ENCODE measurements at places on chromosomes 2 and 18. TPM values are rescaled to one million over a fixed set of nuclear protein-coding genes. Genes with fewer than 3 reads are reported as not detected.

GRCh38 chr18:23260926-23261590, 125.8 kb downstream of the CABLES1 start:
- DNase-seq: no peak

DNA sequence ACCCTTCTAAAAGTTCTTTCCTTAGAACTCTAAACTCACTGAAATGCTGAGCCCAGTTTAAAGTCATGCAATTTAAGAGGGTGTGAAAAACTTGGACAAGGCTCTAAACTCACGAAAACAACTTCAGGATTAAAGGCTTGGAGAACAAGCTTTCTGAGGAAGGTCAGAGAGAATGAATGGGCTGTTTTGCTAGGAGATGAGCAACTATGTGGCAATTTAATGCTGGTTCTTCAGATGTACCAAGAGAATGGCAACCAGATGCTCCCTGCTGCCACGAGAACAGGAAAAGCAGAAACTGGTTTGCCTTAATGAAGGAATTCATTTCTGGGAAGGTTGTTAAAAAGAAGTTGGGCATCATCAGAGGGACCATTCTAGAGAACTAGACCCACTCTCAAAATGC, 77.8 kb upstream of the PMAIP1 start:
- DNase-seq: no peak

Gene PKDCC
- total RNA-seq: 12.9 TPM

DNA sequence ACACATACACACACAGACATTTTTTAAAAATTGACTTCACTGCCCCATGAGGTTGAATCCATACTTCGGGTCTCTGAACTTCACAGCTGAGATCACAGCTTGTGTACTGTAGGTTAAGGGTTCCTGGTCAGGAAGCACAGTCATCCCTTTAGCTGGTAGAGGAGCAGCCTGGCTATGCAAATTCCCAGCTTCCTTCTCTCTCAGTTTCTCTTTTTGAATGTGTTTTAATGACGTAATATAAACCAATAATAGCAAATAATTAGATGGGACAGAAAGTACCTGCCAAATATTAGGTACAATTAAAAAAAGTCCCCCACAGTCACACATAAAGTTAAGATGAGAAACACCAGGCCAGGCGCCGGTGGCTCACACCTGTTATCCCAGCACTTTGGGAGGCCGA, 178.7 kb downstream of the ZNF385B start:
- DNase-seq: no peak

DNA sequence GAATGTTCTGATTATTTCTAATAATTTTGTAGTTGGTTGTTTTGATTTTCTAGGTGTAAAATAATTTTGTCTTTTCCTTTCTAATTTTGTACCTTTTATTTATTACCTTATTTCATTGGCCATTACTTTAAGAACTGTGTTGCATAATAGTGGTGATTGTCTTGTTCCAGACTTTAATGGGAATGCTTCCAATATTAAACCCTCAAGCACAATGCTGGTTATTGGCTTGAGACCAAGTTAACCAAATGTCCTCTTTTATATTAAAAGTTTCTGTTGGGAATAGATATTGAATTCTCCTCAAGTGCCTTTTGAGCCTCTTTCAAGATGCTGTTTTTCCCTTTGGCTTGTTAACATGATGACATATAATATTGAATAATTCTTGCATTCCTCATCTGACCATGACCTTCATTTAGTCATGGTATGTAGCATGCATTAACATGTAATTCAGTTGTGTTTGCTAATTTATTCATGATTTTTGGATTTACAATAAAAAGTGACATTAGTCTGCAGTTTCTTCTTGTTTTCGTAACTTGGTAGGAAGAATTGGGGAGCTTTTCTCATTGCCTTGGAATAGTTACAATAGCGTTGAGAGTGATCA, 141.7 kb downstream of the DIS3L2 start:
- no peak for DNase-seq

DNA sequence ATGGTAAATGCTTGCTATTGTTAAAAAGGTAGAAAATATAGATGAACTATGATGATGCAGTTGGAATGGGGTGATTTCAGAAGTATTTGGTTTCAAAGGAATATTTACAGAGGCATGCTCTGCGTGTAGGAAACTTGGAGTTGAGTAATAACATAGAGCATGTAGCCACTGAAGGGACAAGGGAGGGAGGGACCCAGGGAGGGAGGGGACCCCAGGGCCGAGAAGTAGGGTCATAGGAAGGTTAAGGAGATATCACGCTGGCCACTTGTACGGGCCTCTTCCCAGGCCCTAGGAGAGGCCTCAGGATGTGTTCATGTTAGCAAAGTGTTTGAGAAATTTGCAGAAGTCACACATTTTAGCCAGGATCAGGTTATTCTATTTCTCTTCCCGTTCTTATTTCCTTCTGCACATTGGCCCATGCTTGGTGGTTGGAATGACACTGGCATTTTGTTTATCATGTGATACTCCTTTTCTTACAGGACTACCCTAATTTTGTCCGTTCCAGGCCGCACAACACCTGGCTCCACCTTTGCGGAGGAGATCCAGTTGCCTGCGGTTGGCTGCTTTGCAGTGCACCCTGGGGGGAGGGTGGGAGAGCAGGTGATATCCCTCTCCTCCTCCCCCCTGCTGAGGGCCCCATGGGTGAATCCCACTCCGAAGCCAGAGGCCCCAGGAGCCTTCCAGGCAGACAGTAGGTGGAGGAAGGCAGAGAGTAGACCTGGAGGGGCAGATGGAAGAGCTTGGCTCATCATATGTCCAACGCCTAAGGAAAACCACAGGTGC, 16.9 kb upstream of the ACKR3 start:
- no peak for DNase-seq

- DNase-seq: no peak
Observed at GRCh38 chr18:79278896-79279295, 116.8 kb upstream of the NFATC1 start.

Gene PJVK
- 2.1 TPM for total RNA-seq

Gene ACVR2A
- 9.9 TPM for total RNA-seq

Gene SERPINB7
- 1.4 TPM for total RNA-seq

Gene SPRED2
- total RNA-seq: 6.9 TPM

- no peak for DNase-seq
Observed at GRCh38 chr2:128813352-128814034, 494.8 kb upstream of the HS6ST1 start.

Data from Daoy (cell line).